ENCODE measurements at places on chromosomes 16 and 17. TPM values are rescaled to one million over a fixed set of nuclear protein-coding genes. Genes with fewer than 3 reads are reported as not detected.

DNA sequence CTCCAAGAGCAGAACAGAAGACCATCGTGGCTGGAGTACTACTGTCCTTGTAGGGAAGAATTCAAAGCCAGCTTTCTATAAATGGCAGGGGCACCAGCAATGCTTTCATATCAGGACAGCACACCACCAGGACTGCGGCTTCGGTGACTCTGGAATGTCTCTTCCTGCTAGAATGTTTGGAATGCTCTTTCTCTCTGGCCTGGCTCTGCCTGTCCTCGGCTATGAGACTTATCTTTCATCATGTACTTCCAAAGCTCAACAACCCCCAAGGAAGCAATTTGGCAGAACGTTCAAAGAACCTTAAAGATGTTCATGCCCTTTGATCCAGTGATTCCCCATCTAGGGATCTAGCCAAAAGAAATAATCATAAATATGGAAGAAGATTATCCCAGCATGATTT lies 52.7 kb upstream of the NOG start:
- H3K4me1 ChIP-seq: no peaks in the 10 kb centered on the region
- DNase-seq: no peak
- no peaks in the 10 kb centered on the region for H3K36me3 ChIP-seq
- H3K4me3 ChIP-seq: no peak overlapping the region
- peaks cover 3% of the 10 kb centered on the region for H3K27me3 ChIP-seq

DNA sequence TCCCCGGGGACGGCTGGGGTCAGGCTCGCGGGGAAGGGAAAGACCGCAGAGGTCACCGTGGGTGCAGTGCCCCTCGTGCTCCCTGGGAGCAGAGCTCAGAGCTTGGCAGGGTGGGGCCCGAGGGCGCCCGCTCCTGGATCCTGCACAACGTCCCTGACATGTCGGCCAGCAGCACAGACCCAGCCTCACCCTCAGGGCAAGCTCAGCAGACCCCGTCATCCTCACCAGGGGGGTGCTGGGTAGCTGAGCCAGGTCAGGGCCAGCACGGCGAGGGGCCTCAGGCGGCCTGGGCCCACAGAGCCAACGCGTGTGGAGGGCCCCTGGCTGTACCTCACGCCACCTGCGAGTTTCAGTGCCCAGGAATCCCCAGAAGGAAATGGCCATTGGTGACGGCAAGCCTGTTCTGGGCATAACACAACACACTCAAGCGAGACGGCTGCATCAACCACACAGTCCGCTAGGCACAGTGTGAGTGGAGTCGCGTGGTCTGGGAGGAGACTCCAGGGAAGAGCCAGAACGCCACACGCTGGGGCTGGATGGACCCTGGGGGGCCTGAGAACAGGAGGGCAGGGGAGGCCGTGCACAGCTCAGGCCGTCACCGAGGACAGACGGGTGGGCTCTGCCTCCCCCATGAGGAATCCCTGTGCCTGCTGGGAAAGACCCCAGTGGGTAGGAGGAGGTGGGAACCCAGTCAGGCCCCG lies 60.3 kb downstream of the ZNF778 start:
- H3K4me1 ChIP-seq: no peaks in the 10 kb centered on the region
- H3K27me3 ChIP-seq: no peaks in the 10 kb centered on the region
- H3K36me3 ChIP-seq: peaks cover 43% of the 10 kb centered on the region
- no peak overlapping the region for H3K27ac ChIP-seq
- no peak overlapping the region for H3K4me3 ChIP-seq

DNA sequence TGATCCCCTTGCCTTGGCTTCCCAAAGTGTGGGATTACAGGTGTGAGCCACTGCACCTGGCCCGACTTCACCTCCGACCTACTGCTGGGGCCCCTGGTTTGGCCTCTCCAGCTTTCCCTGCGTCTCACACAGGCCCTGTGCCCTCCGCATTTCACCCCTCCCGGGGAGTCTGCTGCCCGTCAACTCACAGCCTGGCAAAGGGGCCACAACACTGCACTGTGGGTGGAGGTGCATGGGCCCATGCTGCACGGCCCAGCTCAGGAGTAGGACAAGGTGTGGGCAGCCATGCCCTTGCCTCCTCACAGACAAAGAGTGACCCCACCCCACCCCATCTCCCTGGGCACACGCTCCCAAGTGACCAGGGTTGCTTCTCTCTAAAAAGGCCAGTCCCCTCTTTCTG lies 12.6 kb upstream of the TBX2 start:
- H3K4me1 ChIP-seq: peaks cover 7% of the 10 kb centered on the region
- no peak overlapping the region for H3K4me3 ChIP-seq
- no peak for DNase-seq
- no peak overlapping the region for H3K27ac ChIP-seq
- peaks cover 7% of the 10 kb centered on the region for H3K27me3 ChIP-seq

DNA sequence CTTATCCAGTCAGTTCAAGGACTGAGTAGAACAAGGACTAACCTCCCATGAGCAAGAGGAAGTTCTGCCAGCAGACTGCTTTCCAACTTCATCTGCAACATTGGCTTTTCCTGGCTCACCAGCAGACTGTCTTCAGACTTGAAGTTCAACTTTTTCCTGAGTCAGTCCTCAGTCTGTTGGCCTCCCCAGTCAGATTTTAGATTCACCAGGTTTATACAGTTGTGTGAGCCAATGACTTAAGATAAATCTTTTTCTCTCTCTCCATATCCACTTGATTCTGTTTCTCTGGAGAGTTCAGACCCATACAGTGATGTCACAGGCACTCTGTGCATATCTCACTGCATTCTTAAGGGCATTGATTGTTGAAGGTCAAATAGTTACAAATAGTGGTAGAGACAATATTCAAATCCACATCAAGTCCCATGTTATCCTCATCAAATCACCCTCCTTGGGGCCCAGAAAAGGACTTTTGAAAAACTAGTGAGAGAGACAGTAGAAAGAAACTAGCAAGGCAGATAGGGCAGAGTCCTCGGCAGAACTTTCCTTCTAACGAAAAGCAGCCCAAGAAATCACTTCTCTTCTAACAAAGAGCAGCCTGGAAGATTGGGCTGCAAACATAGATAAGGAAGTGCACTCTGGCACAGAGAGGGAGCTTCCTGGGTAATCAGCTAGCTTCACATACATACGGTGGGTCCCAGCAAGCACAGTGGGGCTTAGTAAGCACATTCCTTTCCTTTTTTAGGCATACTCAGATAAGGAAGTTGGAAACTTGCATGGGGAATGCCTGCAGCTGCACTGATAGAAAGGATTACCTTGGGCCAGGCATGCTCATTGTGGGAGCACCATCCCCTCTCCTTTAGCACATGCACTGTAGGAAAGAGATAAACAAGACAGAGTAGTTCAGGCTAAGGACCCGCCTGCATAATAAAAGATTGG lies 132.3 kb upstream of the FAM20A start:
- no peaks in the 10 kb centered on the region for H3K27me3 ChIP-seq
- no peak overlapping the region for H3K4me3 ChIP-seq
- no peak overlapping the region for H3K27ac ChIP-seq
- no peak for DNase-seq
- no peaks in the 10 kb centered on the region for H3K36me3 ChIP-seq
- H3K4me1 ChIP-seq: no peaks in the 10 kb centered on the region

- peak; percentile 43 for DNase-seq
- no peak overlapping the region for H3K27ac ChIP-seq
- H3K4me3 ChIP-seq: peak overlapping the region; percentile 51
- no peaks in the 10 kb centered on the region for H3K36me3 ChIP-seq
These were observed 29.3 kb downstream of the ACTG1 start for GRCh38 chr17:81483085-81483861.

DNA sequence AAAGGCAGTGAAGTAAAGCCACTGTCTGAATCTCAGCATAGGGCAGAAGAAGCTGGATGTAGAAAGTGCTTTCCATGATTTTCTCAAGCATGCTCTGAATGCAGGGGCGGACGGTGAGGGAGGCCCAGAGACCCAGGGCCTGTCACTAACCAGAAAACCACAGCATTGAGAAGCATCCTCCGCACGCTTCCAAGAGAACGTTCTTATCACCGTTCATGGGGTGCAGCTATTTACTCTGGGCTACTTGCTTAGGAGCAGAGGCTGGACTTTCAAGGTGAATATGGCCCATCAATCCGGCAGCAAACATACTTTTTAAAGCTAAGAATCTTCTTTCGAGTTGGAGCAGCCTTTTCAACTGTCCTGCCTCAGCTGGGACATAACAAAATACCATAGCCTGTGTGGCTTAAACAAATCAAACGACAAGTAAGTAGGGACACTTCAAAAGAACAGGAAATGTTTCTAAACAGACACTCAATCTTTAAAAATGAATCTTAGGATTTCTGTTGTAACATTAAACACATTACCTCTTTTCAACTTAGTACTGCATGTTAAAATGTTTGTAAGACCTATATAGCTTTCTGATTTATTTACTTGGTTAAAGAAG lies 46.5 kb upstream of the CDRT4 start:
- no peak overlapping the region for H3K4me3 ChIP-seq
- peaks cover 19% of the 10 kb centered on the region for H3K4me1 ChIP-seq
- H3K27ac ChIP-seq: peak overlapping the region; percentile 64
- DNase-seq: no peak
- H3K36me3 ChIP-seq: no peaks in the 10 kb centered on the region
- H3K27me3 ChIP-seq: no peaks in the 10 kb centered on the region

- H3K27ac ChIP-seq: no peak within 1 kb of the TSS
- H3K27me3 ChIP-seq: peaks cover 2% of the 10 kb centered on the region
- peaks cover 20% of the 10 kb centered on the region for H3K4me1 ChIP-seq
- H3K36me3 ChIP-seq: no peaks in the 10 kb centered on the region
- H3K4me3 ChIP-seq: no peak within 1 kb of the TSS
- DNase-seq: no peak
These were observed at the start of gene CDH16 for GRCh38 chr16:66918803-66919568. Gene CDH16 (minus strand): TSS chr16:66918885. CDS start chr16:66918065, 820 bp downstream.

GRCh38 chr17:48270899-48271298 lies 159.1 kb downstream of the SKAP1 start:
- H3K36me3 ChIP-seq: no peaks in the 10 kb centered on the region
- peaks cover 6% of the 10 kb centered on the region for H3K27me3 ChIP-seq
- no peak overlapping the region for H3K27ac ChIP-seq

- no peaks in the 10 kb centered on the region for H3K36me3 ChIP-seq
- DNase-seq: no peak
- no peak overlapping the region for H3K4me3 ChIP-seq
- no peak overlapping the region for H3K27ac ChIP-seq
- H3K27me3 ChIP-seq: no peaks in the 10 kb centered on the region
These were observed 507.9 kb downstream of the CDH13 start for GRCh38 chr16:83134638-83135037.

GRCh38 chr17:48148854-48149786 lies 41.6 kb downstream of the SNX11 start:
- H3K27me3 ChIP-seq: peaks cover 62% of the 10 kb centered on the region
- no peak for DNase-seq
- H3K4me1 ChIP-seq: peaks cover 9% of the 10 kb centered on the region
- H3K4me3 ChIP-seq: no peak overlapping the region
- no peak overlapping the region for H3K27ac ChIP-seq
- H3K36me3 ChIP-seq: no peaks in the 10 kb centered on the region

DNA sequence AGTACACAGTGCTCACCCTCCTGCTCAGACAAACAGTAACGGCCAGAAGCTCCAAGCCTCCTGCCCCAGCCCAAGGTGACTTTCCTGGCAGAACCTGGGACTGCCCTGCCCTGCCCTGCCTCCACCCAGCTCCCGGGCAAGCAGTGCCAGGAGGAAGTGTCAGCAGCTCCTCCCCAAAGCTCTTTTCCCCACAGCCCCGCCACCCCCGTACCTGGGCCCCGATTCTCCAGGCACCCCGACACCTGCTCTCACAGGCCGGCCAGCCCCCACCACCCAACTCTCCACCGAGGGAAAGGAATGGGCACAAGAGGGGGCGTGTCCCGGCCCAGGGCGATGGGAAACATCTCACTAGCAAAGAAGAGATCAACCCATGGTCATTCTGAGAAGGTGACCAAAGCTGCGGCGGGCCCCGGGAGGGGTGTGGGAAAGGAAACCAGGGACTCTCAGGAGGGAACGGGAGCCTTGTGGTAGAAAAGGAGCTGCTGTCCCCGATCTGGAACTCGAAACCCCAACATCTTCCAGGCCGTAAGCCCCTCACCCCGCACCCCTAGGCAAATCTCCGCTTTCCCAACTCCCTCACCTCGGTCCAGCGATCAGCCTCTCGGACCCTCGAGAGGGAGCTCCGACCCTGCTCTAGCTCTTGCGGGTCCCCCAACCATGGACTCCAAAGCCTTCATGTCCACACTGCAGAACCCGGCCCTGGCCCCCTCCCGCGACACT lies 1.2 kb downstream of the BCAR1 start:
- H3K4me1 ChIP-seq: peaks cover 78% of the 10 kb centered on the region
- H3K36me3 ChIP-seq: no peaks in the 10 kb centered on the region
- DNase-seq: peak; percentile 81
- H3K4me3 ChIP-seq: peak overlapping the region; percentile 86

GRCh38 chr17:76659928-76660655 lies 16.5 kb upstream of the ST6GALNAC1 start:
- DNase-seq: peak; percentile 76
- H3K4me3 ChIP-seq: no peak overlapping the region
- H3K4me1 ChIP-seq: peaks cover 45% of the 10 kb centered on the region
- no peaks in the 10 kb centered on the region for H3K36me3 ChIP-seq

DNA sequence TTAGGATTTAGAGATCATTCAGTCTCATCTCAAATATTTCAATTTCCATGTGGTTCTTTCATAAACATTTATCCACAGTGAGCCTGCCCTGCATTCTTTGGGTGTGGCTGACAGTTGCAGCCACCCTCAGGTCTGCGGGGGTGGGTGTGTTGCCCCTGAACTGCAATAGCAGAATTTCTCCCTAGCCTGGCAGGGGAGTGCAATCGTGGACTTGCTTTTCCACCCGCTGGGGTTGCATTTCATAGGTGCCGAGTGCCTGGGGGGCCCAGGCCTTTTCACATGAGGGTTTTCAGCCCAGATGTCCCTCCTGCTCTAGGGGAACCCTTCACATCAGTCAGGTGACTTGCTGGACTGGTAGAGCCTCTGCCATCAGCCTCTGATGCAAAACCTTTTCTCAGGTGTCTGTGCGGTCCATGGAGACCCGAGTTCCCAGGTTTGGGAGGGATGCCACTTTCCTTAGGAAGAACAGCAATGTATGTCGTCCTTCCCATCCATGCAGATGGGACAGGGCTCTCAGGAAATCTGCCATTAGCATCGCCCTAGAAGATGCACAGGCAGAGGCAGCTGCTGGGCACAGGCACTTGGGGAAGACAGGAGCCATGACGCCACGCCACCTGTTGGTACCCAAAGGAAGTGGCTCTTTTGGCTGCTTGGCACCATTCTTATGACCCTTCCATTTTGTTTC lies 2.4 kb upstream of the USP36 start:
- peaks cover 22% of the 10 kb centered on the region for H3K4me1 ChIP-seq
- H3K27me3 ChIP-seq: no peaks in the 10 kb centered on the region
- H3K36me3 ChIP-seq: no peaks in the 10 kb centered on the region
- peak; percentile 44 for DNase-seq

GRCh38 chr16:58010886-58011285 lies 9.7 kb downstream of the USB1 start:
- H3K4me3 ChIP-seq: no peak overlapping the region
- no peak overlapping the region for H3K27ac ChIP-seq
- H3K36me3 ChIP-seq: no peaks in the 10 kb centered on the region
- no peaks in the 10 kb centered on the region for H3K4me1 ChIP-seq

- H3K4me3 ChIP-seq: no peak overlapping the region
- no peaks in the 10 kb centered on the region for H3K4me1 ChIP-seq
- H3K27ac ChIP-seq: no peak overlapping the region
- H3K27me3 ChIP-seq: peaks cover 16% of the 10 kb centered on the region
These were observed 3.1 kb upstream of the WWOX start for GRCh38 chr16:78096386-78096785.

Gene OR3A1
- total RNA-seq: not detected

Gene DLX3
- total RNA-seq: not detected

Gene DPEP3
- not detected for total RNA-seq

Gene RNPS1
- total RNA-seq: 119 TPM

Gene SLC13A2
- 49.7 TPM for total RNA-seq

Gene ASIC2
- 0.55 TPM for total RNA-seq

Gene KIF19
- total RNA-seq: 1.4 TPM

Gene UMOD
- not detected for total RNA-seq

Gene AKAP1
- total RNA-seq: 183 TPM

Gene APOH
- total RNA-seq: not detected

Gene KRT36
- not detected for total RNA-seq

Gene CYB5D1
- total RNA-seq: 4.9 TPM

Gene PRCD
- total RNA-seq: not detected

Data from transverse colon (tissue), 4 donors.